ENCODE measurements at places on chromosomes 11 and 22. TPM values are rescaled to one million over a fixed set of nuclear protein-coding genes. Genes with fewer than 3 reads are reported as not detected.

DNA sequence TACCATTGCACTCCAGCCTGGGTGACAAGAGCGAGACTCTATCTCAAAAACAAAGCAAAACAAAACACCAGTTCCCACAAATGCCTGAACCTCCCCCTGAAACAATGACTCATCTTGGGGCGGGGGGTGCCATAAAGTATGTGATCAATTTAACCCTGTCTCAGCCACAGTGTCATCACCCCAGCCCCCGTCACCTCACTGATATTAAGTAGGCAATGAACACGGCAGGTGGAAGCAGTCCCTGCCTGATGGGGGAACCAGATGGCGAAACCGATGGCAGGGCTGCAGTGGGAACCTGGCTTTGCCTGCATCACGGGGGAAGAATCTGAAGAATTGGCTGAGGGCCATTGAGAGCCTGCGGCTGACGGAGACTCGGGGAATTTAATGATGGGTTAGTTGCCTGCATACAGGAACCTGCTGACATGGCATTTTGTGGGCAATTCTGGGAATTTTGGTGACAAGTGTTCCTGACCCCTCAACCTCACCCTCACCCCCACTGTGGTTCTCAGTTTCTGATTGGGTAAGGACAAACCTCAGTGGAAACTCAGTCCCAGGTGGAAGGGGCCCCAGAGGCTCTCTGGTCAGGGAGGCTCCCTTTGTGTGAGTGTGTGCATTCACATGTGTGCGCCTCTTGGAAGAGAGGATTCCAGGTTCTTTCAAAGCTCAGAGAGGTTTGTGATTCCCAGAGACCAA lies 39.1 kb upstream of the SHISAL1 start:
- no peak for DNase-seq
- peak overlapping the region; percentile 82 for H3K27ac ChIP-seq
- H3K4me3 ChIP-seq: no peak overlapping the region
- no peaks in the 10 kb centered on the region for H3K27me3 ChIP-seq

DNA sequence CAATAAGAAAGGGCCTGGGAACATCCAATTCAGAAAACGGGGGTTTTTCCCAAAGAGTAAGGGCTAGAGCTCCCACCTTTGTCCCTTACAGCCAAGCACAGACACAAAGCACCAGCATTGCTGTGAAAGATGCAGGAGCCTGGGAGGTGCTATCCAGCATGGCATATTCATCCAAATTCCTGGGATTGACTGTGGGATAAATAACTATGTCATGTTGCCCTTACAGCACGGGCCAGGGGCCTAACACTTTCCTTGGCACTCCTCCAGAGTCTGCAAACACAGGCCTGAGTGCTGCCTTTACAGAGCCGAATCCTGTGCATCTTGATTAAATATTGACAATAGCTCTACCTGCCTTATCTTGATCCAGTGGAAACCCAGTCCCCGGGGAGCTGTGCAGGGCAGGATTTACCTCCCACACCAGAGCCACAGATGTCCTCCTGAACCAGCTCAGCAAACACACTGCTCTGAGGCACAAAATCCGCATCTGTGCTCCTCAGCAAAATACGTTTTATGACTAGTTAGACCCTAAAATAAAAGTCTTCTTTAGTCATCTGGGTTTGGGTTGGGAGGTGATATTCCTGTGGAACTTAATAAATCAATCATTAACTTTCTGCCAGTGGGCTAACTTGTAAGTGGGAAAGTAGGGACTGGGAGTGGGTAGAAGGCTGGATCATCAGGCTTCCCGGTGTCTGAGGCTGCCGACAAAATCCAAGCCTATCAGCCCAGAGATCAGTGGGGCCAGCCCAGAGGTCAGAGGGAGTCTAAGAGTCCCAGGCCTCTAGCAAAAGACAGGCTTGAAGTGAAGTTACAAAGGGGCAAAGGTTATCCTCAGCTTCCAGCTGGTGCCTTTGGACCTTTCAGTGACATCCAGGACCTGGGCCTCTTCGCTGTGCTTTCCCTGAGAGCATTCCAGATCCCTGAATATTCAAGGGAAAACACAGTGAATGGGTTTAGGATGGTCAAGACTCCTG lies 36.5 kb downstream of the POU2AF3 start:
- 0 out of 2 replicates have a peak overlapping the region, but pooled peaks have one; percentile 21 for H3K27ac ChIP-seq
- peaks cover 18% of the 10 kb centered on the region for H3K4me1 ChIP-seq
- DNase-seq: no peak
- H3K27me3 ChIP-seq: no peaks in the 10 kb centered on the region

DNA sequence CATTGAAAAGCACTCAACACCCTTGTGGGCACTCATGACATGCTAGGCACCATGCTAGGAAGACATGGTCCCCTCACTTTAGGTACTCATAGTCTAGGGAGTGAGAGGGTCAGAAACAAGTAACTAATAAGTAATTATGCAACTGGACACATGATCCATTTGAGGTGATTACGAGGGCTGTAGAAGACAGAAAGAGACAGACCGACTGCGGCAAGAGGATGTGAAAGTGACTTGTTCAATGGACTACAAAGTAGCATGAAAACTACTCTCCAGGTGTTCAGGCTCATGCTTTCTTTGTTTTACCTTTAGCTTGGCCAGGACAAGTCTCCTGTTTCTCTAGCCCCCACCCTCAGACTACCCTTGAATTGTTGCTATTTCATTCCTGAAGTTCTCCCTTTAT lies 310.8 kb upstream of the SORL1-AS1 start:
- DNase-seq: no peak
- peaks cover 16% of the 10 kb centered on the region for H3K4me1 ChIP-seq
- H3K4me3 ChIP-seq: no peak overlapping the region

DNA sequence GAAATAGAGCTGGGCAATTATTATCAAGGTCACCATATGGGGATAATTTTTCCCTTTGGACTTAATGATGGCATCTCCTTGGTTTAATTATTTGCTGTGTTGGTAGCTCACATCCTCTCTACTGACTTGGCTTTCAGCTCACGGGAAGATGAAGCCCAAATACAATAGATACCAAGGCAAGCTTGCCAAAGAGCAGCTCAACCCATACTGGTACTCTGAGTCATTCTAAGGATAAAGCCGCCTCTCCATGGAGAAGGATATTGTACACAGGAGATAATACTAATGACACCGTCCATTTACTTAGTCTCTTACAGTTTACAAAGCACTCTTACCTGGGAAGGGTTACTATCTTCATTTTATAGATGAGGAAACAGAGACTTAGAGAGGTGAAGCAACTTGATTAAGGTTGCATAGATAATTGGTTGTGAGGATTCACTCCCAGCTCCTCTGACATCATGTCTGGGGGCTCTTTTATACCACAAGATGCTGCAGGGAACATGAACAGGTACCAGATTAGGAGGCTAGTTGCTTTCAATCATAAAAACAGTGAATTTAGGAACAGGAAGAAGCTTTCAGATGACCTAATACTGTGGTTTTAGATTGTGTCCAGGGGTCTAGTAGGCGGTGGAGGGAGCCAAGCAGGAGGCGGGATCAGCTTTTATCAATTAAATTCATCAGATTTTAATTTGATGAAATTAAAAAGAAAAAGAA lies 48.3 kb upstream of the PICALM start:
- no peak overlapping the region for H3K27ac ChIP-seq
- no peaks in the 10 kb centered on the region for H3K27me3 ChIP-seq
- H3K36me3 ChIP-seq: no peaks in the 10 kb centered on the region
- H3K4me1 ChIP-seq: no peaks in the 10 kb centered on the region
- no peak for DNase-seq

- H3K4me1 ChIP-seq: peaks cover 22% of the 10 kb centered on the region
- DNase-seq: no peak
- H3K27me3 ChIP-seq: peaks cover 51% of the 10 kb centered on the region
- H3K36me3 ChIP-seq: peaks cover 14% of the 10 kb centered on the region
- no peak overlapping the region for H3K27ac ChIP-seq
These were observed 130.8 kb downstream of the FCHSD2 start for GRCh38 chr11:73011126-73011817.

DNA sequence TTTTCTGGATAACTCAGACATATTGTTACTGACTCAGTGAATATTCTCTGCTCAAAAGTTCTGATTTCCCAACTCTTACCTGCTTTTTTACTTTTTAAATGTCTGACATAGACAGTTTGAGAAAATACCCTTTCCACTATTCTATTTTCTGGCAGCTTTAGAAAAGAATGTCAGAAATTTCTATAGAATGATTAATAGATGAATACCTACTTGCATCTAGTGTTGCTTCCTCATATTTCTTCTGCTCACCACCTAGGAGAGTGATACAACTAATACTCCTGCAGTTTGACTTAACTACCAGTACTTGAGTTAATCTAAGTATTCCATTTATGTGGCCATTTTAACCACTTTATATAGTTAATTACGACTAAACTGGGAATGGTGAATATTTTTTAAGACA lies 55.2 kb downstream of the KDM2A start:
- no peak for DNase-seq
- no peak overlapping the region for H3K4me3 ChIP-seq
- H3K27me3 ChIP-seq: no peaks in the 10 kb centered on the region
- H3K27ac ChIP-seq: 0 out of 2 replicates have a peak overlapping the region, but pooled peaks have one; percentile 19
- no peaks in the 10 kb centered on the region for H3K4me1 ChIP-seq
- 0 out of 2 replicates have a peak, but pooled peaks cover 3% of the 10 kb centered on the region for H3K36me3 ChIP-seq

DNA sequence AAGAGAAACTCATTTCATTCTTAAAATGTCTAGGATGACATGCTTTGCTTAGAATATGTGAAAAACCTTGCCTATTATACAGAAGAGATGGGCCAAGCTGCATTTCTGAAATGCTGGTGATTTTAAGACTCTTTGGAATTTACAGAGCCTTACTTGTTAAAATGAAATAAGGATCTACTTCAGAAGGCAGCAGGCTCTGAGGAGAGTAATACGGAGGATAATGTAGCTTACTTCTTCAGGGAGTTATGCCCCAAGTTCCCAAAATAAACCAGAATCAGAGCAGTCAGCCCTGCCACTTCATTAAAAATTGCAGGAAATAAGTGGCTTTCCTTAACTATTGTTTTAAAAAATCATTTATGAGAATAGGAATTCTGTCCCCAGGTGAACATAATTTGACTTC lies 1000.3 kb upstream of the RAG2 start:
- peaks cover 35% of the 10 kb centered on the region for H3K27me3 ChIP-seq
- no peak for DNase-seq
- peaks cover 53% of the 10 kb centered on the region for H3K36me3 ChIP-seq
- peaks cover 6% of the 10 kb centered on the region for H3K4me1 ChIP-seq

DNA sequence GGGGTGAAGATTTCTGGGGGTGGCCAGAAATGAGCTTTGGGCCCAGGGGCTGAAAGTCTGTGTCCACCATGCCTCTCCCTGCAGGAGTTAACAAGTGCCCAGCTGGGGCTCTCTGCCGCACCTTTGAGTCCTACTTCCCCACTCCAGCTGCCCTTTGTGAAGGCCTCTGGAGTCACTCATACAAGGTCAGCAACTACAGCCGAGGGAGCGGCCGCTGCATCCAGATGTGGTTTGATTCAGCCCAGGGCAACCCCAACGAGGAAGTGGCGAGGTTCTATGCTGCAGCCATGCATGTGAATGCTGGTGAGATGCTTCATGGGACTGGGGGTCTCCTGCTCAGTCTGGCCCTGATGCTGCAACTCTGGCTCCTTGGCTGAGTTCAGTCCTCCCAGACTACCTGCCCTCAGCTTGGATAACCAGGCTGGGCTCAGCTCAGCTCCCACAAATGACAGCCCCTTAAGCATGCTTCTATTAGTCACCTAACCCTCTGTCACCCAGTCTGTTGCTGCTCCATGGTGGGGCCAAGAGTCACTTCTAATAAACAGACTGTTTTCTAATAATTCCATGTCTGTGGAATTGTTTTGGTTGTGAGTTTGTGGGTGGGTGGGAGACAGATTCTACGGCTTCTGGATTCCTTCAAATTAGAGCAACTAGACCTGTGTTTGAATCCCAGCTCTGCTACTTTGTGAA lies 3.0 kb upstream of the INPPL1 start:
- H3K4me1 ChIP-seq: peaks cover 31% of the 10 kb centered on the region
- H3K4me3 ChIP-seq: no peak overlapping the region
- no peak for DNase-seq

DNA sequence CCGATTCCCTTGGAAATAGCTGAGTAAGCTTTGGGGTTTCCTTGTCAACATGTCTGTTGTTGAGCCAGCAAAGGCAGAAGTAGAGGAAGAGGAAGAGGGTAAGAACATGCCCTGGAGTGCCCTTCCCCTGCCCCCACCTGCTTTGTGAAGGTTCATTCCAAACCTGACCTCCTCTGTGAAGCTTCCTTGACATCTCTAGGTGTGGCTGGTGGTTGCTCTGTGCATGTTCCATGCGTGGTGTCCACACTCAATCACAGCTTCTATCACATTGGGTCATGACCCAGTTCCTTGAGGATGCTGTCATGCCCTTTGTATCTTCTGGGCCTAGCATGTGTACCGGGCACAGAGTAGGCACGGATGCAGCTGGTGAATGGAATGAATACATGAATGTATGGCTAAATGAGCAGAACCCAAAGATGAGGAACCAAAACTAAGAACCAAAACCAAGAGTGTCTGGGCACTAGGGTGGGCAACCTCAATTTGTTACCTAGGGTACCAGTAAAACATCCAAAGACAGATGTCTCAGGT lies 23.7 kb upstream of the FXYD6 start:
- H3K4me3 ChIP-seq: no peak overlapping the region
- H3K27ac ChIP-seq: no peak overlapping the region
- no peak for DNase-seq
- no peaks in the 10 kb centered on the region for H3K27me3 ChIP-seq
- no peaks in the 10 kb centered on the region for H3K36me3 ChIP-seq

DNA sequence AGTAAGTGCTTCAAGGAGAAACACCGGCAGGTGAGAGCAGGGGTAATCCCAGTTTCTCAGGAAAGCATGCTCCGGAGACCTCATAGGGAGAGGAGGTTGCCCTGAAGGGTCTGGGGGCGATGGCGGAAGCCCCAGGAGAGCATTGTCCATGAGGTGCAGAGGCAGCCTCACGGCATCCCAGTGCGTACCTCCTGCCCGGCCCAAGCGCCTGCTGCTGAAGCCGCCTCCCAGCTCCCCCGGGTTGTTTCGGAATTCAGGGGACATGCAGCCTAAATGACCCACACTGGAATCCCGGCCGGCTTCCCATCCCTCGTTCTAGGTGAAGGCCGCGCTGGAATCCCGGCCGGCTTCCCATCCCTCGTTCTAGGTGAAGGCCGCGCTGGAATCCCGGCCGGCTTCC lies 2.7 kb downstream of the ZBED4 start:
- peaks cover 27% of the 10 kb centered on the region for H3K4me1 ChIP-seq
- H3K27me3 ChIP-seq: peaks cover 16% of the 10 kb centered on the region
- H3K4me3 ChIP-seq: peak overlapping the region; percentile 93
- H3K27ac ChIP-seq: peak overlapping the region; percentile 44

GRCh38 chr11:108871867-108872266 lies 207.0 kb downstream of the DDX10 start:
- peaks cover 53% of the 10 kb centered on the region for H3K4me1 ChIP-seq
- no peak overlapping the region for H3K27ac ChIP-seq
- H3K4me3 ChIP-seq: no peak overlapping the region
- no peaks in the 10 kb centered on the region for H3K27me3 ChIP-seq

The ZNF70 gene
- total RNA-seq: 3.3 TPM

The MS4A2 gene
- not detected for total RNA-seq

The CCDC87 gene
- 0.71 TPM for total RNA-seq

The ZBTB16 gene
- total RNA-seq: 0.34 TPM

The PACSIN3 gene
- 77.1 TPM for total RNA-seq

Measured in WTC11 (cell line).